ENCODE measurements at places on chromosomes 13 and 19.

DNA sequence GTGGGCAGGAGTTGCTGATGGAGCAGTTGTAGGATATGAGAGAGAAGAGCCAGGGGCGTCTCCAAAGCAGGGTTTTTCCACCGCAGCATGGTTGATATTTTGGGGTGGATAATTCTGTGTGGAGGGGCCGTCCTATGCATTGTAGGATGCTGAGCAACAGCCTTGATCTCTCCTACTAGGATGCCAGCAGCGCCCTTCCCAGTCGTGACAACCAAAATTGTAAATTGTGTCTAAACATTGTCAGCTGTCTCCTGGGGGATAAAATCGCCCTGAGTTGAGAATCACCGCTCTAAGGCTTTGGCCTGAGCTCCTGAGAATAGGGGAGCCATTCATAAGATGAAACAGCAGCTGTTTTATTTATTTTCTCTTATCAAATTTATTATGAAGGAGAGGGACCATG lies 4.2 kb downstream of the CACNG8 start:
- DNase-seq: no peak

DNA sequence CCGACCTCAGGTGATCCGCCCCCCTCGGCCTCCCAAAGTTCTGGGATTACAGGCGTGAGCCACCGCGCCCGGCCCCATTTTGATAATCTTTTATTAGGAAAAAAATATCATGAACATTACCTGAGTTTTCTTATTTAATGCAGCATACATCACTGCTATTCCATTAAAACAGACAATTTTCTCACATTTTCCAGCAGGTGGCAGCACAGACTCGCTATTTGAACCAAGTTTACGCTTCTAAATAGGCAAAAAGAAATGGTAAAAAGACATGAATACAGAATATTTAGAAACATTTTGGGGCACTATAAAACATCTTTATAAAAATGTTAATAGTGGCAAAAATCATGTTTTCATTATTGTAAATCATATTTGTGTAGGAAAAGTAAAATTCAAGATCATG lies 903.1 kb downstream of the SLITRK6 start:
- DNase-seq: peak; percentile 15

DNA sequence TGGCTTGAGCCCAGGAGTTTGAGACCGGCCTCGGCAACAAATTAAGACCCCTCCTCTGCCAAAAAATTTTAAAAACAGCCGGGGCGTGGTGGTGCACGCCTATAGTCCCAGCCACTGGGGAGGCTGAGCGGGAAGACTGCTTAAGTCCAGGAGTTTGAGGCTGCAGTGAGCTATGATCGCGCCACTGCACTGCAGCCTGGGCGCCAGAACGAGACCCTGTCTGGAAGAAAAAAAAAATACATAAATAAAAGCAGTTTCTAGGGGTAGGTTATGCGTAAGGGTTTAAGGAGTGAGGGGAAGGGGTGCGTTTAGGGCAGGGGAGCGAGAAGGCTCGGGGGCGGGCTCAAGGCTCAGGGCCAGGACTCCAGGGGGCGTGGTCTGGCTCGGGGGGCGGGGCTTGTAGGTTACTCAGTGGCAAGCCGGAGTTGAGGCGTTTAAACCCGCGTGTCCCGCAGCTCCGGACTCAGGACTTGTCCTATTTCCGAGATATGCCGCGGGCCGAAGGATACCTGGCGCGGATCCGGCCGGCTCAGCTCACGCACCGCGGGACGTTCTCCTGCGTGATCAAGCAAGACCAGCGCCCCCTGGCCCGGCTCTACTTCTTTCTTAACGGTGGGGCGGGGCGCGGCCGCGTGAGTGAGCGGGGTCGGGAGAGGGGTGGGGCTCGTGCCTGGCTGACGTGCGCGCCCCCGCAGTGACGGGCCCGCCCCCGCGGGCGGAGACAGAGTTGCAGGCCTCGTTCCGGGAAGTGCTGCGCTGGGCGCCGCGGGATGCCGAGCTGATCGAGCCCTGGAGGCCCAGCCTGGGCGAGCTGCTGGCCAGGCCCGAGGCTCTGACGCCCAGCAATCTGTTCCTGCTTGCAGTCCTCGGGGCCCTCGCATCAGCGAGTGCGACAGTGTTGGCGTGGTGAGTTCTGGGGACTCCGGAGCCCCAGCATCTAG lies 10.7 kb downstream of the SPACA6 start:
- peak; percentile 96 for DNase-seq

DNA sequence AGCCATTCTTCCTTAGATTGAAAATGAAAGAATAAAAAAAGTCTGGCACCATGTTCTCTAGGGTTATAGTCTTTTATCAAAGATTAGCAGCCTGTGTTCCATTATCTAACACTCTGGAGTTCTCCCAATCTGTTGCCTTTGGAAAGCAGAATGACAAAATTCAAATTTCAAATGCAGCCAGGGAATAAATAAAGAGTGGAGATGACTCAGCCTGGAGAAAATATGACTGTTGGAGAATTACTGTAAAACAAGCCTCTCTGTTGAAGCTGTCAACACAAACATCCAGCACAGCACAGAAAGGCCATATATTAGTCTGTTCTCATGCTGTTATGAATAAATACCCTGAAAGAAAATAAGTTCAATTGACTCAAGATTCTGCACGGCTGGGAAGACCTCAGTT lies 650.5 kb upstream of the SLC10A2 start:
- no peak for DNase-seq

DNA sequence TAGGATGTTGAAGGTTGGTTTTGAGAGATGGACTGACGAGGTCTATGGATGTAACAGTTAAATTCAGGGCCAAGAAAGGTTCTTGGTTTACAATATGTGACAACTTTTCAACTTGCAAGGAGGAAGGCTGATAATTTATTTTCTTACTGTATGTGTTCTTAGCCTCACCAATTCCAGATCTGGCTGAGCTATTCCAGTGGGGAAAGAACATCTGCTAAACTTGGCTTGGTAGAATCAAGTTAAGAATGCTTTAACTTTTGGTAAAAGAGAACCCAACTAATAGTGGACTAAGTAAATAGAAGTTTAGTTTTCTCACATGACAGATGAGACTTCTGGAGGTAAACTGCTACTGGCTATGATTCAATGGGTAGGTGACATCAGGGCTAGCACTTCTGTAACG lies 222.9 kb downstream of the KLF5 start:
- DNase-seq: no peak
